ENCODE measurements at places on chromosomes 2 and 18. TPM values are rescaled to one million over a fixed set of nuclear protein-coding genes. Genes with fewer than 3 reads are reported as not detected.

DNA sequence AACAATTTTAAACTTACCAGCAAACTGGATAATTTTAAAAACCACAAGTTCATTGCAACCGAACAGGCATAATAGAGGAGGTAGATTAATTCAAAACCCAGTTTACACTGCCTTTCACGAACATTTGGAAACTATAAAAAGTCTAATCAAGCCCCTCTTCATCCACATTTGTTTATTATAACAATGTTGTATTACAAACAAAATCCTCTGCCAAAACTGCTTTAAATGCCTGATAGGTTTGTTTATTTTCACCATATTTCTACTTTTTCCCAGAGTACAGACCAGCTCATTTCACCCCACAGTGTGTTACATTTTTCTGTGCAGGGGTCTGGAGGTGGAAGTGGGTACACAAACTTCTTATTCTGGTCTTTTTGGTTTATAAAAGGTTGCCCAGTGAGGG lies 184.2 kb downstream of the OSR1 start:
- no peak for DNase-seq

DNA sequence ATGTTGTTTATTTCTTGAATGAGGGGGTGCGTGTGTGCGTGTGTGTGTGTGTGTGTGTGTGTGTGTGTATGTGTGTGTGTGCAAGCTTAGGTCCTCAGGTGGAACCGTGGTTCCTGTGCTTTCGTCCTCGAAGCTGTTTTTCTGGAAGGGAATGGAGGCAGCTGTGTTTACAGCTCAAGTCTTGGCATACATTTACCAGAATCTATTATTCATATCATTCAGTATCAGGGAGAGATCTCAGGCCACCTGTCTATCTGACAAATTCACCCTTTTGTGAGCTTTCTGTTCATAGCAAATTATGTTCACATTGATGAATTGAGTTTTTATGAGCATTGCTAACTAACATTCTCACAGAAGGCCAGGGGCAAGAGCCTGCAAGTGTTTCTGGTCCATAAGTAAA lies 550.4 kb downstream of the ARHGAP15 start:
- no peak for DNase-seq

GRCh38 chr2:23381084-23381483 lies 3.9 kb upstream of the KLHL29 start:
- DNase-seq, result no peak

- DNase-seq, result no peak
These were observed 100.5 kb upstream of the LMAN1 start for GRCh38 chr18:59459369-59460071.

- no peak for DNase-seq
These were observed 129.1 kb upstream of the DOCK10 start for GRCh38 chr2:225171350-225171749.

DNA sequence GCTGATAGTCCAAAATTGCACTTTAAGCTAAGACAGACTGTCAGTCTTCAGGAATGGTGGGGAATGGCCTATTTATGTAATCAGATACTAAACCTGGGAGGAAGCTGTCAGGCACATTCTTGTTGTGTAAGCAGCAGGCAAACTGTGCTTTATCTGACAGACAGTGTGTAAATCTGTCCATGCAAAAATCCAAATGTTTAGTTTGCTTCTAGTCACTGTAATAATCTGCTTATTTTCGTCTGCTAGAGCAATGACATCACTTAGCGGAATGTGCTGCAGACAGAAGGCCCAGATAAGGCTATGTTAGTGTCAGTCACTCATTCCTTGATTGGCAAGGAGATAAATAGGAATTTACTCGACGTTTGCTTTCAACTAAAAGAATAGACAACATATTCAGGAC lies 263.5 kb downstream of the ZNF407 start:
- DNase-seq, result no peak

- no peak for DNase-seq
These were observed at the start of gene TEKT4 for GRCh38 chr2:94871226-94872087. TSS of gene TEKT4 (plus strand) at chr2:94871430. CDS start at chr2:94871580, 150 bp downstream.

DNA sequence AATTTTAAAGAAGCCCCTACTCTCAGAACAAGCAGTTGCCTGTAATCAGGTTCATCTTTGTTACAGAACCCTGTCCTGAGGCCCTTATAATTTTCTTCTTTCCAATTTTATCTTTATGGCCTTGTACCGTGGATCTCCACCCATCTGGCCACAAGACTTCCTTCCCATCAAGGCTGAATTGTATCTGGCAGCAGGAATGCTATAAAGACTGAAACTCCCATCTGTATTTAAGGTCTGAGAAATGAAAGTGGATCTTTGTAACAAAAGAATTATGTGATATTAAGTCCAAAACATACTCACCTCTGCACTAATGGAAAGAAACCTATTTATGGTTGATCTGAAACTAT lies 91.8 kb downstream of the METTL8 start:
- DNase-seq, result no peak

DNA sequence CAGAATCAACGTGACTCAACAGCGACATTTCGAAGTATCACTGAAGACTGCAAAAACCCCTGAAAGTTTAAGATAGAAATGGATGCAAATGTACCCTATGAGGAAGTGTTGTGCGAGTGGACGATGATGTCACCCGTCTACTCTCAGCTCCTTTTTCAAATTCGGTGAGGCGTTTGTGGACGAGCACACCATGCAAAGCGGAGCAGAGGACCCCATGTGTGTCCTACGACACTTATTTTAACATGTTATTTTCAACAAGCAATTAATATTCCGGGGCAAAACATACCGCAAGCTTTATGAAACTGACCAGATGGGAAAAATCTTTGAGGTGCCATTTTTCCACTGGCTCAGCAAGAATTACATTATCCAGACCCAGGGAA lies 2.0 kb downstream of the PXDN start:
- DNase-seq, result no peak

GRCh38 chr2:47058003-47058931 lies 96.8 kb downstream of the STPG4 start:
- no peak for DNase-seq

GRCh38 chr2:194015751-194016150 lies 1641.3 kb upstream of the SLC39A10 start:
- no peak for DNase-seq

- no peak for DNase-seq
These were observed 361.7 kb downstream of the GPD2 start for GRCh38 chr2:156797832-156798231.

- no peak for DNase-seq
These were observed 85.6 kb upstream of the TAF1B start for GRCh38 chr2:9757501-9758264.

DNA sequence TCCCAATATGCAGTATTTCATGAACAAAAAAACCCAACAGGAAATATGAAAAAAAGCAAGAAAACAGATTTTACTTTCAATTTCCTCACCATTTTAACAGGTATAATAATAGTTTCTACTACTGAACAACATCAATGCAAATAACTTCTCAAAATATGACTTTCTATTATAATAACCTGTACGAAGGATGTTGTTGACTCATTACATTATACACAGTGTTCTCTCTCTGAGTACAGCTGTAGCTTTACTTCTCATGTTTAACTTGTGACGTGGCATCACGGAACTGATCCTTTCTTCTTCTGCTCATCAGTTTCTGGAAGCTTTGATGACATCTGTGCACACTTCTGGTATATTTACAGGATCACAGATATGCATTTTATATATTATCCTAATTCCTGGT lies 40.0 kb downstream of the FAM228A start:
- DNase-seq, result no peak

DNA sequence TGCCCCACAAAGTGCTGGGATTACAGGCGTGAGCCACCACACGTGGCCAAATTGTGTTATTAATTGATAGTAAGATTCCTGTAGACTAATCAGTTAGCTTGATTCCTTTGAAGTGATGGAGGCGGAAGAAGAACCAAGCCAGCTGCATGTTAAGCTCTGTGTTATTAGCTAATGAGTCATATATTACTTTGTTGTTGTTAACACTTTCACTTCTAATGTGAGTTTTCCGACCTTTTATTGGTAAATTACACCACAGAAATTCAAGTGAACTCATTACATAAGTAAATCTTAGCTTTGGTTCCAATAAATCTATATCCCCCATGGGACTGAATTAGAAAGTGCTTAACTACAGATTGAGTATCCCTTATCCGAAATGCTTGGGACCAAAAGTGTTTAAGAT lies 20.3 kb downstream of the CHMP1B start:
- DNase-seq, result no peak

GRCh38 chr2:64492272-64492671 lies 31.9 kb upstream of the AFTPH start:
- DNase-seq, result no peak

- DNase-seq, result no peak
These were observed 94.9 kb downstream of the TMEM131 start for GRCh38 chr2:97900806-97901205.

- DNase-seq, result no peak
These were observed 172.2 kb upstream of the SETBP1 start for GRCh38 chr18:44508474-44508873.

- DNase-seq, result peak; percentile 97
These were observed at the start of gene XRCC5 for GRCh38 chr2:216108967-216109921. TSS of gene XRCC5 (plus strand) at chr2:216109348. CDS start at chr2:216109437, 89 bp downstream.

GRCh38 chr2:214482728-214483127 lies 71.9 kb downstream of the VWC2L start:
- DNase-seq, result no peak

DNA sequence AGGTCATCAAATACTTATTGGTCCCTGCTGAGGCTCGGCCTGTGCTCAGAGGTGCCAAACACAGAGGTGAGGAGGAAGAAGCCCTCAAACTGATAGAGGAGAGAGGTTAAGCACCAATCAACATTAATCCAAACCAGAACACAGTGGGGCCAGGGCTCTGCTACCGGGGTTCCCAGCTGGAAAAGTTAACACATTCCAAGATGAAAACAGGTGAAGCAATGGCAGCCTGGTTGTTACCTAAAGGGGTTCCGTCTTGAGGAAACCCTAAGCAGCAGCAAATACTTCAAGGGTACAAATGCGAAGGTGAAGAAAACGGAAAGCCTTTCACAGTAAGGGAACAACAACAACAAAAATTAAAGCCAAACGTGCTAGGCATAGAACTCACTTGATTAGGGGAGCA lies 5.4 kb downstream of the TGFA start:
- DNase-seq, result no peak

- DNase-seq, result no peak
These were observed 48.1 kb upstream of the CNOT11 start for GRCh38 chr2:101204400-101205115.

GRCh38 chr2:119117891-119118882 lies 40.4 kb downstream of the C1QL2 start:
- DNase-seq, result no peak

DNA sequence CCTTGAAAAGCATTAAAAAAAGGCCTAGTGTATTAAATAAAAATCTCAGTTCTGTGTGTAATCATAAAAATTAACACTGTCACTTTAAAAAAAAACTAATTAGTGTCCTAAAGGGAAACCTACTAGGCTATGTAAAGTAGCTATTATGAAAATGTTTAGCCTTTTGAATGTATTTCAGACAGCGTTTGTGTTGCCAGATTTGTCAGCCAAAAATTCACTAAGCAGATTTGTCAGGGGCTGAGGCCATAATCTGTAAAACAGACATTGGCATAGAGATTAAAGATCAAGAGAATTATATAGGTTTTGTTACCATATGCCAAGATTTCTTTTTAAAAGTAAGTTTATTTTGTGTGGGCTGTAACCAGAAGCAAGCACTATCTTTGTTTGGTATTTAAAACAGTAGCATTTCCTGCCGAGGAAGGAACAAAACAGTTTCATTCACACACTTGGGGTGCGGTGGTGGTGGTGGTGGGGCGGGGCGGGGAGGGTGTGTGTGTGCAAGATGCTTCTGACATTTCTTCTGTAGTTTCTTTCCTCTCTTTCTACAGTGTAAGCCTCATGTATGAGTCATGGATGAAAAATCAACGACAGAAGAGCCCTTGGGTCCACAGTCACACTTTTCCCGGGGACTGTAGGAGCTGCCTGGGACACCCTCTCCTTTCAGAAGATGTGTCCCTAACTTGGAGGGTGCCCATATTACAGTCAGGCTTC lies 328.5 kb upstream of the FANCL start:
- no peak for DNase-seq

- DNase-seq, result no peak
These were observed 119.0 kb downstream of the CERS6 start for GRCh38 chr2:168574856-168575630.

- DNase-seq, result no peak
These were observed 26.9 kb upstream of the GPR75 start for GRCh38 chr2:53886406-53887280.

- no peak for DNase-seq
These were observed 39.5 kb downstream of the ATP9B start for GRCh38 chr18:79108549-79109215.

GRCh38 chr2:195601361-195601760 lies 55.7 kb upstream of the SLC39A10 start:
- DNase-seq, result no peak

- no peak for DNase-seq
These were observed 179.5 kb downstream of the PTGR3 start for GRCh38 chr18:75029481-75029880.

The CRYGC gene
- total RNA-seq, result not detected

The CD28 gene
- total RNA-seq, result 0.78 TPM

The REG3A gene
- not detected for total RNA-seq

The INHA gene
- total RNA-seq, result 1.9 TPM

The MERTK gene
- total RNA-seq, result 6.6 TPM

The RAB27B gene
- total RNA-seq, result 0.08 TPM

The CYBRD1 gene
- 69.8 TPM for total RNA-seq

The TMEM163 gene
- total RNA-seq, result 0.46 TPM

The CMPK2 gene
- 3.4 TPM for total RNA-seq

The APCDD1 gene
- 34.5 TPM for total RNA-seq
